ENCODE measurements at places on chromosomes 1 and 21.

DNA sequence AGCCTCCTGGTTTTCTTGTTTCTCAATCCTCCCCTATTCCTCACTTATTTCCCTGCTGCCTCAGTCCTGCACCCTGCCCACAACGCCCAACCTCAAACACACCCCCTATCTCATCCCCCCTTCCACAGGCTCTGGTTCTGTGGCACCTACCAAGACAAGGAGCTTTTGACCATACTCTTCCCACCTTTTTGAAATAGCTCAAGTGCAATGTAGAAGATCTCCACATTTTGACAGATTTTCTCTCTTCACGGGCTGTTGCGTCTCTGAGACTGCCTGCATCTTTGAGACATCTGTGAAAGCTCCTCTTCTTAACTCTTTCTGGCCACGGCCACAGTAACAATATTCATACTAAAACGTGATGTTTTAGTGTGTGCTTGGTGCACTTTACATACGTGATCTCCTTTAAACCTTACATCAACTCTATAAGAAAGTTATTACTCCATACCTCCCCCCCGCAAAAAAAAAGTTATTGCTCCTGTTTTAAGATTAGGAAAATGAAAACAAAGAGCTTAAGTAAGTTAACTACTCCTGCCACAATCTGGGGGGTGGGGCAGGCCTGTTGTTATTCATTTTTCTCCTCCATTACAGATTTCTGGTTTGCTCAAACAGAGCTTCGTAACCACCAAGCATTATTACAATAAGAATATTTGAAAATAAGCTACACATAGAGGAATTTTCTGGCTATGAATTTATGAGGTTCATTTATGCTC lies 1.8 kb upstream of the SERBP1 start:
- DNase-seq: no peak

DNA sequence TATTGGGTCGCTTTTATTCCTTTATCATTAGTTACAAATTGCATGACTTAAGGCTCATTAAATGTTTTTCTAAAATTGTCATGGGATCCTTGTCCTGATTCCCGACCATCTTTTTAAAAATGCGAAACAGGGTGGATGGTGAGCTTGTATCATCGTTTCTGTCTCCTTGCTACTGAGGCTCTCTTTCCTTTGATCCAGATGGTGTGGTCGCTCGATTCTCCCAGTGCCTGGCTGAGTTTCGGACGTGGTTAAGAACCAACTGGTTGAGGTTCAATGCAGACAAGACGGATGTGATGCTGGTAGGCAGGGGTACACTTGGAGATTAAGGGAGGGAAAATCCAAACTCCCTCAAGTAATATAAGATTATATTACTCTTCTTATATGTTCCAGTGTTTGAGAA lies 1.2 kb downstream of the MIER1 start:
- no peak for DNase-seq

DNA sequence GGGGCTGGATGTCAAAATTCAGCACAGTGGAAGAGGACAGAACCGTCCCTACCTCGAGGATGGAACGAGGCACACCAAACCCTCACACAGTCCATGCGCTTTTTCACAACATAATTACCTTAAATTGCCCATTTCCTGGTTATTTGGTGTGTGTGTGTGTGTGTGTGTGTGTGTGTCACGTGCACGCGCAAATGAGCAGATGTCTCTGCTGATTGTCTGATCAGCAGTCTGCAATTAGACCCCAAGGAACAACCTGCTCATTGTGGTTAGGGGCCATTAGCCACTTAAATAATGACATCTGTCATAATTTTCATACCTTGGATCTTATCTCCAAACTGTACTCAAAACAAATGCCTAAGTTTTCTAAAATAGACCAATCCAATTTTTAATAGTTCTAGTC lies 23.2 kb downstream of the AVPR1B start:
- peak; percentile 63 for DNase-seq

- DNase-seq: no peak
Measured at GRCh38 chr1:231896806-231897205, 270.2 kb downstream of the DISC1 start.

DNA sequence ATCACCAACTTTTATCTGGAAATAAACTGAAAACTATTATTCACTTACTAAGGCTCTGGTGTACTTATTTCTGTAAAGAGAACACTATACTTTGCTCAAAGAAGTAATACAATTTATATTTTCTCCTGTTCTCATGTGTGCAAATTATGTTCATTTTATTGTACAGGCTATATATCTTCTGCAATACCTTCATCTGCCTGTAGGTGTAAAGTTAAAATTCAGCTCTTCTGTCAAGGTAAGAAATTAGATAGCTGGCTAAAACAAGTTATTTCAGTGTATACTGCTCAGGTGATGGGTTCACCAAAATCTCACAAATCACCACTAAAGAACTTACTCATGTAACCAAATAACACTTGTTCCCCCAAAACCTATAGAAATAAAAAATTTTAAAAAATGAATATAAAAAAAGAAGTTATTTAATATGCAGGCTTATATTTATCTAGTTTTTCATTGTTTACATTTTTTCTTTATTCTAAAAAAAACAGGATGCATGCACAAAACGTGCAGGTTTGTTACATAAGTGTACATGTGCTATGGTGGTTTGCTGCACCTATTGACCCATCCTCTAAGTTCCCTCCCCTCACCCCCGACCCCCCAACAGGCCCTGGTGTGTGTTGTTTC lies 81.5 kb downstream of the PTGER3 start:
- no peak for DNase-seq

GRCh38 chr1:94318505-94319030 lies 81.2 kb upstream of the ARHGAP29 start:
- no peak for DNase-seq

GRCh38 chr1:28983509-28984310 lies 69.3 kb downstream of the EPB41 start:
- DNase-seq: no peak

DNA sequence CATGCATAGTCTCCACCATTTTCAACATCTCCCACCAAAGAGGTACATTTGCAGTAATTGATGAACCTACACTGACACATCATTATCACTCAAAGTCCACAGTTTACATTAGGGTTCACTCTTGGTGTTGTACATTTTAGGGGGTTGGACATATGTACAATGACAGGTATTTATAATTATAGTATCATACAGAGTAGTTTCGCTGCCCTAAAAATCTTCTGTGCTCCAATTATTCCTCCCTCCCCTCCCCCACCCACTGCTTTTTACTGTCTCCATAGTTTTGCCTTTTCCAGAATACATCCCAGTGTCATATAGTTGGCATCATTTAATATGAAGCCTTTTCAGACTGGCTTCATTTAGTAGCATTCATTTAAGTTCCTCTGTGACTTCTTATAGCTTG lies 13.6 kb downstream of the COA7 start:
- DNase-seq: no peak

GRCh38 chr1:162905174-162906158 lies 44.5 kb upstream of the CCDC190 start:
- no peak for DNase-seq
